Esophagus mucosa (tissue), 1 donor: ENCODE measurements at places on chromosomes 12 and 14.

- ATAC-seq: no peak
These were observed 268.5 kb upstream of the USP15 start for GRCh38 chr12:61991661-61992060.

GRCh38 chr12:89863968-89864367, 155.3 kb upstream of the ATP2B1 start:
- peak; percentile 27 for ATAC-seq

- ATAC-seq: no peak
These were observed 10.9 kb upstream of the SERPINA9 start for GRCh38 chr14:94486883-94487282.

- ATAC-seq: no peak
These were observed 249.5 kb upstream of the DCN start for GRCh38 chr12:91432089-91432488.

DNA sequence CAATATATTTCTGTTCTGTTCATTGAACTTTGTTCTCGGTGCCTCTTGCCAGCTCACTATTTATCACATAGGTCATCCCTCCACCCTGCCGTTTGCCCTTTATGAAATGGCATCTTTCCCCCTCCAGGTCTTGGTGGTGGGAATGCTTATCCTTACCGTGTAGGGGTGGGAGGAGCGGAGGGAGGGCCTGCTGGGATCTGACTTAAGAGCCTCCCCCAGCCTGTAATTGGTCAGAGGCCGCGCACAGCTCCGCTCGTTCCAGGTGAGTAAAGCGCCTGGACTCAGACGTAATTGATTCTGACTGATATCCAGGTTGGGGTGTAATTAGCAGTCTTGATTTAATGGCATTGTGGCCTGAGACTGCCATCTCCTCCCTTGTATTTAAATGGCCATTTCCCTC, 185.3 kb downstream of the TSPAN9 start:
- no peak for ATAC-seq

- ATAC-seq: no peak
These were observed 133.4 kb downstream of the RFLNA start for GRCh38 chr12:124428136-124428791.

DNA sequence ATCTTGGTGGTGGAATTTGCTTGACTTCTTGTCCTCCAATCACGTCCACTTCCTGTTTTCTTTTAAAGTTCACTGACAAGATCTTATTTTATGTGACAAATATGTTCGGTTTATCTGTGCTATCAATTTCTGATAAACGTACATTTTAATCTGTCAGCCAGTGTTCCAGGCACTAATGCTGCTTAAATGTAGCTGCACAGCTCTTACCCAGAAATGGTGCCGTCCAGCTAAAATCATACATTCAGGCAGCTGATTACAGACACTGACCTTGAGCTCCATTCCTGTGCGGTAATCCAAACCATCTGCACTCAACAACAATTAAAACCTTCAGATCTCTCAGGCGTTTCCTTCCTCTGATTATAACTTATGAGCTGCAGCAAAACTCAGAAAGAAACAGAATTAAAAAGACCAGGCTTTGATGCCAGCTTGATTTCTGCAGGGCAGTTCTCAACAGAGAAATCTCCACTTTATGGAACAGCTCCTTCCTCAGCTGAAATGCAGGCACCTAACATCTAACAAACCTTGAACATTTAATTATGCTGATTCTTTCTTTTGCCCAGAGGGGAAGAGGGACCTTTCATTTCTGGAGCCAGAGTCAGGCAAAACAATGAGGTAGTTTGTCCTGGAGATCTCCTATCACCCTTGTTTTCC, 26.4 kb upstream of the RASSF3 start:
- ATAC-seq: no peak

- no peak for ATAC-seq
These were observed 91.7 kb upstream of the FUT8 start for GRCh38 chr14:65320661-65321308.

GRCh38 chr12:45853550-45853949, 124.0 kb downstream of the ARID2 start:
- no peak for ATAC-seq

- ATAC-seq: peak; percentile 70
These were observed 24.1 kb downstream of the NUP37 start for GRCh38 chr12:102095677-102096263.

DNA sequence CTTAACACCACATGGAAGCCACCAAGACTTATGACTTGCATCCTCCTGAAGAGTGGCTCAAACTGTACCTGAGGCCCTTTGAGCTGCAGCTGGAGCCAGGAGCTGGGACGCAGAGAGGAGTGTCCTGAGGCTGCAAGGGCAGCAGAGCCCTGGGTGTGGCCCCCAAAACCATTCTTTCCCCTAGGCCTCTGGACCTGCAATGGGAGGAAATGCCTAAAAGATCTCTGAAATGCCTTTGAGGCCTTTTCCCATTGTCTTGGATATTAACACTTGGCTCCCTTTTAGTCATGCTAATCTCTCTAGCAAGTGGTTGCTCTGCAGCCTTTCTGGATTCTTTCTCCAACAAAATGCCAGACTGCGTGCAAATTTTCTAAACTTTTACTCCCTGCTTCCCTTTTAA, 156.1 kb downstream of the SLC38A4 start:
- ATAC-seq: no peak

DNA sequence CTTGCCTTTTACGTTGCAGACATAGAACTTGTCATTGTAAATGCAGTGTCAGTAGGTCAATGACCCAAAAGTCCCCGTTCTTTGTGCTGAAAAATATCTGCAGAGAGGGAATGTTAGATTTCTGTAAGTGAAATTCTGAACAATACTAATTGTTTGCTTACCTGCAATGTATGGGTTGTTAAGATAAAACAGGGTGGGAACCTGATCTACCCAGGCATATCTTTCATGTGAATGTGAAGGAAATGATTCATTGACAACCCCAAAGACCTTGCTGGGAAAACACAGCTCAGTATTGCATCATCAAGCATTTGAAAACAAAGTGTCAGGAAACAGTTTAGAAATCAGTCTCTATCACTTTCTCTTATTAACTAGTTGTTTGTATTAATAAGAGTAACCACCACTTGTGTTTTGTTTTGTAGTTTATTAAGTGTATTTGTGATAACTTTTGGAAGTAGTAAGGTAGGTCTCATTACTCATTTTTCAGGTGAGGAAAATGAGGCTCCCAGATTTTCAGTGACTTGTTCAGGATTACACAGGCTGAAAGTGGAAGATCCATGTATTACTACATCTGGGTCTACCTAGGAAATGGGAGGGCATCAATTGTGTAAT, 57.9 kb upstream of the SLC38A2 start:
- peak; percentile 95 for ATAC-seq

DNA sequence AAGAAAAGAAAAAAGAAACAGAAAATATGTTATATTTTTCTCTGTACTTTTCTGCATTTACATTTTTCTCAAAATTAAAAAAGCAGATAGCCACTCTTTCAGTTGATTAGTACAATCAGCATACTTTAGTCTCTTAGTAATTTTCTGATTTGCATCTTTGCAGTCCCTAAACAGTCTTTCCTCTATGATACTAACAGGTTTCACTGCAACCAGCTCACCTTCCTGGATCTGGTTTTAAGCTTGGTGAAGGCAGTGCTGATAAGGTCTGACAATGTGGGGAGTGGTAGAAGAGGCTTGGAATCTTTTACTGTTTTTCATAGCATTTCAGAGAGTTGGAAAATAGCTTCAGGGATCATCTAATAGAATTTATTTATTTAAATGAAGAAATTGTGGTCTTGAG, 457.6 kb downstream of the ZFP36L1 start:
- no peak for ATAC-seq

DNA sequence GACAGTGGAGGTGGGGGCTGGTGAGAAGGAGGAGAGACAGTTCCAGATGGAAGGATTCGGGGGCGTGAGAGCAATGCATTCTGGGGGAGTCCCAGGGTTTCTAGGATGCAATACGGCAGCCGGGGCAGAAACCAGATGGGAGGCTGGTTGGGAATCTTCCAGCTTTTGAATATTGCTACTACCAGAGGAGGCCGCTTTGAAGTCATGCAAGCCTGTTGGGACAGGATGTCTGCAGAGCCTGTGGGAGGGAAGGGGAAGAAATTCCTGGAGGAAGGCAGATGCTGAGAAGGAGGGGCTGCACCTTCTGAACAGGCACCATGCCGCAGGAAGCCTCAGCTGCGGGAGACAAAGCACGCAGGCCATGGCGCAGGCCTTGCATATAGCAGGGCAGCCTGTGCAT, 105.4 kb downstream of the APAF1 start:
- ATAC-seq: no peak

GRCh38 chr14:20438664-20439063, 2.7 kb upstream of the KLHL33 start:
- no peak for ATAC-seq
